H1 (cell line): ENCODE measurements at places on chromosomes 16 and 17. TPM values are rescaled to one million over a fixed set of nuclear protein-coding genes. Genes with fewer than 3 reads are reported as not detected.

KRT16 gene
- total RNA-seq = not detected in 2 replicates

GRCh38 chr17:57294629-57295501, 38.5 kb downstream of the MSI2 start:
- H3K36me3 ChIP-seq = peaks cover 21% of the 10 kb centered on the region
- peaks cover 11% of the 10 kb centered on the region for H3K4me1 ChIP-seq
- H3K27me3 ChIP-seq = no peaks in the 10 kb centered on the region
- no peak overlapping the region for H3K27ac ChIP-seq
- H3K4me3 ChIP-seq = no peak overlapping the region

CRHR1 gene
- 0.55 and 0.56 TPM in 2 replicates for total RNA-seq

DNA sequence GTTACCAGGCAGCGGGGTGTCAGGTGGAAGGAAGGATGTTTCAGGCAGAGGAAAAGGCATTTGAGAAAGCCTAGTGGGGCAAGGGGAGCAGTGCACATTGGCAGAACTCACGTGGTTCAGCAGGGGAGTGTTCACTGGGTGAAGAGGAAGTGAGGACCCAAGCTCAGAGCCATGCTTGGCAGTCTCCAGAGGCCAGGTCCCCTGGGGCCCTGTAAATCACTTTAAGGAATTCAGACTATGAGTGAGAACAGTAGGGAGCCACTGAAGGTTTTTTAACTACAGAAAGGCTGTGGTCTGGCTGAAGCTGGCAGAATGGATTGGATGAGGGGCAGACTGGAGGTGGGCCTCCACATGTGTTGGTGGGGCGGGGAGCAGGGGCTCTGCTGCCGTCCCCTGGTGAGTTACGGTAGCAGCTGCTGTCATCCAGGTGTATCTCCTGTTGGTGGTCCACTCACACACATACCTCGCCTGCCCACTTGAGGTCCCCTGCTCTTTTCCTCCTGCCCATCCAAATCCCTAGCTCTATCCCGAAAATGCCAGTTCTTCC, 5.1 kb downstream of the CLEC16A start:
- H3K27me3 ChIP-seq = no peaks in the 10 kb centered on the region
- H3K27ac ChIP-seq = no peak overlapping the region
- peak; percentile 46 for DNase-seq
- H3K36me3 ChIP-seq = no peaks in the 10 kb centered on the region

DNA sequence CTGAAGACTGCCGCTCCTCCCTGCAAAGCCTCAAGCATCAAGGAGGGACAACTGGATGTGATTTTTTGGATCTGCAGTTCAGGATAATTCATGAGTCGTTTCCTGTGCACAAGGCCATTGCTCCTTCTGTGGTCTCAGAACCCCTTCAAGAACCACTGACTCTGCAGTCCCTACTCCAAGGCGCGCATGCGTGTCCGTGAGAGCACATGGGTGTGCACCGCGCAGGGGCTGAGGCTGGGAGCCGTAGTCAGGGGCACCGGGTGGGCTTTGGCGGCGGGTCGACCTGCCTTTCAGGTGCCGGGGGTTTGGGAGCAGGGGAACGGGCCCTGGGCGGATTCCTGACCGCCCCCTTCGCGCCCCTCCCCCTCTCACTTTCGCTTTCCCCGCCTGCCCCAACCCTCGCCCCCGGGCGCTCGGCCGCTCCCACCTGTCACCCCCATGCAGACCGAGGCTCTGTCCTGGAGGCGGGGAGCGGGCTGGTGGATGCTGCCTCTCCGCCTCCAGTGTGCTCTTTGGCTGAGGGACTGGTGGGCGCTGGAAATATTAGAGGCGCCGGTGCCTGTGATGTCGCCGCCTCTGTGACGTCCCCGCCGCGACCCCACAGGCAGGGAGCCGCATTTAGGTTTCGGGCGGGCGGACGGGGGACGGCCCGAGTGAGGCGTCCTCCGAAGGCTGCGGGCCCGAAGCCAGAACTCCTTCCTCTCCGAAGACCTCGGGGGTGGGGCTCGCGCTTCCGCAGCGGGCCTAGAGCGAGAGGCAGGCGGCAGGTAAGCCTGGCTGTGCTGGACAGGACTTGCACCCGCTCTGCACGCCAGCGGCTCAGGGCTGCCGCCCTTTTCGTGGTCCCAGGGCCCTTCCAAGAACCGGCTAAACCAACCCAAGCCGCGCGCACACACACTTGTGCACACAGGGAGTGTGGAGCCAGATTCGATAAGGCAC, at the start of gene SPATA32:
TSS of gene SPATA32 (minus strand) at position 518 of the 939 bp plus-strand sequence. CDS start at position 440, 78 bp downstream.
- peaks cover 7% of the 10 kb centered on the region for H3K4me1 ChIP-seq
- H3K27me3 ChIP-seq = no peaks in the 10 kb centered on the region; the same call in 1 of the 2 replicates
- 0 out of 2 replicates have a peak within 1 kb of the TSS, but pooled peaks have one; percentile 40 for H3K27ac ChIP-seq
- 0 out of 2 replicates have a peak, but pooled peaks cover 2% of the 10 kb centered on the region for H3K36me3 ChIP-seq

DNA sequence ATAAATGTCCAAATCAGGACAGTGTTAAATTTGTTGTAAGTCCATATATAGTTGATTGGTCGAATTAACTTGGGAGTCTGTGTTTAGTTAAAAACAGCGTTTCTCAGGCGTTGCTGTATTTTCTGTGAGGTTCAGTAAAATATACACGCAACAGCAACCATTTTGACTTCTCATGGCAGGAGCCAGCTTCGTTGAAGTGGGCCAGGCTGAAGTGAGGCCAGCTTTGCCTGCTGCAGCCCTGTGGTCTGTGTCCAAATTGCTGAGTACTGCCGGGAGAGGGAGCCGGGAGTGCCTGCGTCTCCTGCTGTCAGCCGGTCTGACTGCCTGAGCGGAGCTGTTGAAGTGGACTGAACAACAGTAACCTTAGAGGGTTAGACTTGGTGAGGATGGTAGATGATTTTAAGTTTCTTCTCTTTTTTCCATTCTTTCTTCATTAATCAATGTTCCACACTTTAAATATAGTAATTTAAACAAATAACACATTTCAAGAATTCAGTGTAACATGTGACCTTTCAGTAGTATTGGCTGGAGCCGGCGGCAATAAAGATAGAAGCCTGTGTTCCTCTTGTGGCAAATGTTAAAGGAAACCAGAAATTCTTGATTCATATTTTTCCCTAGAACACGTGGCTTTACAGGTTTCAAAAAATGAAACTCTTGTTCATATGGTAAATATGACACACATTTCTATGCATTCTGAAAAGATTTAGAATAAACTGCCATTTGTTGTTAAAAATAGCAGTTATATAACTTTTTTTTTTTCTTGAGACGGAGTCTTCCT, 37.0 kb upstream of the ZNF750 start:
- H3K27ac ChIP-seq = no peak overlapping the region
- H3K27me3 ChIP-seq = no peaks in the 10 kb centered on the region
- H3K4me1 ChIP-seq = peaks cover 4% of the 10 kb centered on the region
- no peaks in the 10 kb centered on the region for H3K36me3 ChIP-seq
- no peak overlapping the region for H3K4me3 ChIP-seq
- no peak for DNase-seq

GRCh38 chr16:48912360-48912759, 302.4 kb upstream of the N4BP1 start:
- H3K27ac ChIP-seq = no peak overlapping the region
- H3K27me3 ChIP-seq = no peaks in the 10 kb centered on the region
- no peak for DNase-seq
- H3K4me3 ChIP-seq = no peak overlapping the region
- no peaks in the 10 kb centered on the region for H3K36me3 ChIP-seq

DNA sequence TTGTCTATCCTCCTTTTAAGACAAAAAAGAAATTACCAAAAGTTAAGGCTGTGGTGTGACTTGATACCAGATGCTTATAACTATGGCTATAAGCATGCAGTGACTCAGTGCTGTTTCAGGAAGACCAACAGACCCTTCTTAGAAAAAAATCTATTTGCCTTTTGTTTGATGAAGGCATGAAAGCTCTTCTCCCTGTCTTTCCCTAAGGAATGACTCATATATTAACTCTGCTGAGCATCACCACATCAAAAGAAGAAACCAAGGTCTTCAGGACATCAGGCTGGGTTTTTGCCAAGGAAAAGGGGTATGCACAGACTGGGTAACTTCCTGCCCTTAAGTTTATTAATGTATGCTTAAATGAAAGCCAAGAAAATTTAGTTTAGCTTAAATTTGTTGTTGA, 47.1 kb downstream of the VMP1 start:
- DNase-seq = no peak
- no peak overlapping the region for H3K4me3 ChIP-seq
- no peak overlapping the region for H3K27ac ChIP-seq
- no peaks in the 10 kb centered on the region for H3K27me3 ChIP-seq
- H3K36me3 ChIP-seq = no peaks in the 10 kb centered on the region

- no peaks in the 10 kb centered on the region for H3K36me3 ChIP-seq
- peak; percentile 65 for DNase-seq
- no peak overlapping the region for H3K4me3 ChIP-seq
- peaks cover 2% of the 10 kb centered on the region; the same call in 1 of the 2 replicates for H3K4me1 ChIP-seq
- H3K27ac ChIP-seq = no peak overlapping the region
These were observed 38.5 kb upstream of the NKD1 start for GRCh38 chr16:50509521-50510341.

- no peaks in the 10 kb centered on the region for H3K4me1 ChIP-seq
- no peak overlapping the region; the same call in 1 of the 2 replicates for H3K27ac ChIP-seq
- H3K36me3 ChIP-seq = no peaks in the 10 kb centered on the region
- H3K4me3 ChIP-seq = peak overlapping the region; percentile 67
- H3K27me3 ChIP-seq = no peaks in the 10 kb centered on the region
These were observed 677 bp upstream of the RANGRF start for GRCh38 chr17:8287651-8288335.

DNA sequence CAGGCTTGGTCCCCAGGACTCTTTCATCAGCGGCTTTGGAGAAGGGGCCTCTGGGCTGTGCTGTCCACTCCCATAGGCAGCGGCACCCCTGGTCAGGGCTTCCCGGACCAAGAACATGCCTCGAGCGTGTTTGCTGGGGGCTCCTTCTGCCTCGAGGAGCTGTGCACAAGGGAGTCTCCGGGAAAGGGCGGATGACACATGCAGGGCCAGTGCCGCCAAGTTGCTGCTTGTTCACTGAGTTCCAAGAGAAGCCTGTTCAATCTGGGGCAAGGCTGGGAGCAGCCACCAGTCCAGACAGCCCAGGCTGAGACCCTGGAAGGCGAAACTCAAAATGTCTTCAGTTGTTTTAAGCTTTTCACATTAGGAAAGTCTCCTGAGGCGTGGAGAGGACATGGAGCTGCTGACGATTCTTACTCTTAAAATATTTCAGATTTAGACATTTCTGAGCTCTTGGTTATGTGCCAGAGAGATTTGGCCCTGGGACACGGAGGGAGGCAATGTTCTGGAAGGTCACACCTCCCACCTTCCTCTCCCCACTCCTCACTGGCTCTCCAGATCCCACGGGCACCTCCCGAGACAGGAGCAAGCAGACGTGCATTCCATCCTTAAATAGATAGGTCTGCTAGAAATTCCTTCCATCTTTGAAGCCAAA, 84.5 kb upstream of the ZNF469 start:
- H3K27ac ChIP-seq = no peak overlapping the region
- H3K36me3 ChIP-seq = no peaks in the 10 kb centered on the region
- no peak overlapping the region for H3K4me3 ChIP-seq
- no peak for DNase-seq
- H3K27me3 ChIP-seq = no peaks in the 10 kb centered on the region
- no peaks in the 10 kb centered on the region for H3K4me1 ChIP-seq

DNA sequence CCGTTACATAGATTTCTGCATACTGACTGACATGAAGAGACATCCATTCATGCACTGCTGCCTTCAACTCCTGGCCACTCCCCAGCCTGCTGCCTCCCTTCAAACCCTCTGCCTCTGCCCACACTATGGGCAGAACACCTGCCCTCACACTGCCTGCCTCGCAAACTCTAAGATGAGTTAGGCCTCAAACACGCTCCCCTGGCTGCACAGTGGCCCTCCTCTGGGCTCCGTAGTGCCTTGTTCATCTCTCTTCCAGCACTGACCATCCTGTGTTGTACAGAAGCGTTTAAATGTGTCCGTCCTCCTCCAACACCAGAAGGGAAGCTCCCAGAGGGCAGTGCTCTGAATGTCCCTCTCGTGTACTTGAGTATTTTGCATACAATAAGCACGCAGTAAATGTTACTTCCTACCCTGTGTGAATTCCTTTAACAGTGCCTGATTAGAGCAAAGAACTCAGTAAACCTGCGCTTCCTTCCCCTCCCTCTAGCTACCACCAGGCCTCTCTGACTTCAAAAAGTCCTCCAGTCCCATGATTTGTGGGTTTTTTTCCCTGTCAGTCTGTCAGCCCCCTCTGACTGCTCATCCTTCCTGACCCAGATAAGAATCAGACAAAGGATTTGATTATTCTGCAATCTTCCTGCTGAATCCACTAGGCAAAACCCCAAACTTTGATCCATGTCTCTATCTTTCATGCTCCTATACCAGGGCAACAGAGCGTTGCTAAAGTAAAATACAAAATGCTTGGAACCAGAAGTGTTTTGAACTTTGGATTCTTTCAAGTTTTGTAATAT, 3.9 kb downstream of the DHX33 start:
- no peak overlapping the region for H3K4me3 ChIP-seq
- no peak overlapping the region for H3K27ac ChIP-seq
- no peak for DNase-seq

PIEZO1 gene
- total RNA-seq = 63.6 and 67.5 TPM in 2 replicates

DNA sequence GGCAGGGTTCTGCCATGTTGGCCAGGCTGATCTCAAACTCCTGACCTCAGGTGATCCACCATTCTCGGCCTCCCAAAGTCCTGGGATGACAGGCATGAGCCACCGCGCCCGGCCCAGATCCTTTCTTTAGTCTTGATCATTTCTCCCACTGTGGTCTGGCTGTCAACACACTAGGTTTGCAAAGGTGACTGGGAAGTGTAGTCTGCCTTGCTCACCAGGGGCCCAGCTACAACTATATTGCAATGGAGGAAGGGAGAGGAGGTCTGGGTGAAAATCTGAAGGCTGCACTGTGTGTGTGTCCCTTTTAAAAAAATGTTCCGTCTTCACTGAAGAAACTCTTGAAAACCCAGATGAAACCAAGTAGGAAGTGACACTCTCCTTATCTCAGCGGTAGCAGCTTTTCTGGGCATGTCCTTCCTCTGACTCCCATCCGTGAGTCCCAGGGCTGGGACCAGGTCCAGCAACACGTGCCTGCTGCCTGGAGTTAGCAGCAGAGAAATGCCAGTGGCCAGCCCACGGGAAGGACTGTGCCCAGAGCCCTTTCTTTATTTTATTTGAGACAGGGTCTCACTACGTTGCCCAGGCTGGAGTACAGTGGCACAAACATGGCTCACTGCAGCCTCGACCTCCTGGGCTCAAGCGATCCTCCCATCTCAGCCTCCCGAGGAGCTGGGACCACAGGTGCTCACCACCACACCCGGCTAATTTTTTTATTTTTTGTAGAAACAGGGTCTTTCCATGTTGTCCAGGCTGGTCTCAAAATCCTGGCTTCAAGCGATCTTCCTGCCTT, 17.8 kb upstream of the KIF19 start:
- DNase-seq = no peak
- H3K36me3 ChIP-seq = no peaks in the 10 kb centered on the region
- no peak overlapping the region for H3K4me3 ChIP-seq
- no peaks in the 10 kb centered on the region; the same call in 1 of the 2 replicates for H3K27me3 ChIP-seq

DNA sequence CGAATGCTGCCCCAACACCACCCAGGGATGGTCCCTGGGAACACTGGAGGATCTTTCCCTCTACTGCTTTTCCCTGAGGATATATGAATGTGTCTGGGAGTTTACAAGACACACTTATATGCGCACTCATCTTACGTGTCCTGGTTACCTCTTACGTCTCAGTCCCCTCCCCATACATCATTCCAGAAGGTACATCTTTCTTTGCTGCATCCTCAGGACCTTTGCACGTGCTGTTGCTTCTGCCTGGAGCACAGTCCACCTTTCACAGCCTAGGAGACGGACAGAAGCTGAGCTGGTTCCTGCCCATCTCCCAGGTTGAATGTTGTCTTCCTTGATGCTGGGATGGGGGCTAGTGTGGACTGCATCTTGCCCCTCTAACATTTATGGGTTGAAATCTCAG, 153.0 kb upstream of the FOXF1 start:
- no peak overlapping the region for H3K4me3 ChIP-seq
- DNase-seq = no peak
- no peaks in the 10 kb centered on the region for H3K27me3 ChIP-seq
- no peaks in the 10 kb centered on the region for H3K36me3 ChIP-seq
- H3K4me1 ChIP-seq = 0 out of 2 replicates have a peak, but pooled peaks cover 5% of the 10 kb centered on the region
- H3K27ac ChIP-seq = no peak overlapping the region
